CD4-positive, alpha-beta T cell treated with Interleukin-15 for 4 hours (primary cell): ENCODE measurements at places on chromosomes 12 and 14.

DNA sequence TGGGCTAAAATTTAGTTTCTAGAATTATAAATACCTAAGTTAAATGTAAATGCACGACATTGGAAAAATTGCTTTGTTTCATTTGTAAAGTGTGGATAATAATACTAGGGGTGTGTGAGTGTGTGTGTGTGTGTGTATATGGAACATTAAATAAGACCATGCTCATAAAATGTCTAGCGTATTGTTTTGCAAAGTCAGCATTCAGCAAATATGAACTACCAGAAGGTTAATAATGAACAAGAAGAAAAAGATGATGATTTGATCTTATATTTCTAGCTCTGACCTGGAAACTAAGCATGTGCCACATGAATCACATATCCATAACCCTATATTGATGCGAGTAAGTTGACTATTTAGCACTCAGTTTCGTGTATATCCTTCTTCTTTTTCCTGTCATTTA is 44.9 kb upstream of the MDGA2 start:
- DNase-seq: no peak

DNA sequence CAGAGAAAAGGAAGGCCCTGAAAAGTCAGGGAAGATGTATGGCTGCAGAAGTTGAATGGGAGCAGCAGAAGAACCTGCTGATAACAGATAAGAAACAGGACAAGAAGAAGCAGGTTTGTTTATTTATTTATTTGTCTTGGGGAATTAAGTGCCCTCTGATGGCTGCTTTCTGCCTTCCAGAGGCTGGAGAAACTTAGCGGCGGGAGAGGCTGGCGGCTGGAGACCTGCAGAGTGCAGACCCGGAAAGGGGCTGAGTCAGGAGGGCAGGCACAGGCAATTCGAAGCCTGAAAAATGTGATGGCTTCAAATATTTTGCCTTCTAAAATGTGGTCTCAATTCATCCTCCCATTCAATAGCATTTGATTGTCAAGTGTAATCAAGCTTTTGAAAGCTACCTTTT is 168.2 kb upstream of the GZMB start:
- no peak for DNase-seq

GRCh38 chr12:48302161-48302911 is 48.4 kb downstream of the ZNF641 start:
- no peak for DNase-seq

GRCh38 chr12:99055299-99055698 is 410.2 kb downstream of the APAF1 start:
- DNase-seq: no peak

GRCh38 chr12:121124402-121125109 is 8.1 kb upstream of the P2RX7 start:
- peak; percentile 18 for DNase-seq

- no peak for DNase-seq
Measured at GRCh38 chr12:57098546-57098945, 9.6 kb downstream of the NAB2 start.

- DNase-seq: no peak
Measured at GRCh38 chr14:23380197-23380914, 3.5 kb downstream of the CMTM5 start.
